ENCODE measurements at places on chromosomes 7 and 10. TPM values are rescaled to one million over a fixed set of nuclear protein-coding genes. Genes with fewer than 3 reads are reported as not detected.

Gene FBXL15
- total RNA-seq = 9.4 TPM

Gene TDRD1
- 2.7 TPM for total RNA-seq

Gene STN1
- total RNA-seq = 31.8 TPM

Gene ASZ1
- not detected for total RNA-seq

Gene ATP6V0A4
- not detected for total RNA-seq

Gene IFT22
- total RNA-seq = 31.6 TPM

Gene C10orf90
- not detected for total RNA-seq

Gene PIP
- not detected for total RNA-seq

Gene PITX3
- 1.0 TPM for total RNA-seq

Gene OPN1SW
- not detected for total RNA-seq

Gene FEZF1
- not detected for total RNA-seq

Gene OR2A5
- total RNA-seq = not detected

Gene ASAH2
- 2.6 TPM for total RNA-seq

Gene NAT16
- not detected for total RNA-seq

Gene CCDC172
- total RNA-seq = not detected

Gene LRRN3
- total RNA-seq = 1.9 TPM

Gene PBLD
- 2.1 TPM for total RNA-seq

Gene SMO
- 3.9 TPM for total RNA-seq

Gene CYP26C1
- total RNA-seq = not detected

Gene ZNF503
- total RNA-seq = 7.1 TPM

Gene FGFR2
- 0.13 TPM for total RNA-seq

Gene NYAP1
- total RNA-seq = 0.75 TPM

Gene LOXL4
- 2.1 TPM for total RNA-seq

Gene RET
- 0.28 TPM for total RNA-seq

Gene CALHM3
- not detected for total RNA-seq

Gene RBP3
- total RNA-seq = not detected

Gene PTPN20
- total RNA-seq = 16.1 TPM

Gene CAV2
- 189 TPM for total RNA-seq

Gene SEC23IP
- total RNA-seq = 26.2 TPM

Gene ABCF2
- 35.9 TPM for total RNA-seq

Gene TRIM4
- 11.1 TPM for total RNA-seq

Gene GAD2
- not detected for total RNA-seq

Gene THNSL1
- 3.3 TPM for total RNA-seq

Gene SPRN
- not detected for total RNA-seq

Gene GPNMB
- 194 TPM for total RNA-seq

Gene EPDR1
- total RNA-seq = 50.3 TPM

Gene WNT16
- total RNA-seq = 0.19 TPM

Gene CROT
- total RNA-seq = 9.2 TPM

Gene DEPP1
- 19.1 TPM for total RNA-seq

Gene C10orf67
- 0.43 TPM for total RNA-seq
